Cerebellar cortex (tissue), 1 donor: ENCODE measurements at places on chromosomes 7 and 10.

GRCh38 chr7:113366122-113366521 is 247.8 kb upstream of the SMIM30 start:
- no peak for DNase-seq

DNA sequence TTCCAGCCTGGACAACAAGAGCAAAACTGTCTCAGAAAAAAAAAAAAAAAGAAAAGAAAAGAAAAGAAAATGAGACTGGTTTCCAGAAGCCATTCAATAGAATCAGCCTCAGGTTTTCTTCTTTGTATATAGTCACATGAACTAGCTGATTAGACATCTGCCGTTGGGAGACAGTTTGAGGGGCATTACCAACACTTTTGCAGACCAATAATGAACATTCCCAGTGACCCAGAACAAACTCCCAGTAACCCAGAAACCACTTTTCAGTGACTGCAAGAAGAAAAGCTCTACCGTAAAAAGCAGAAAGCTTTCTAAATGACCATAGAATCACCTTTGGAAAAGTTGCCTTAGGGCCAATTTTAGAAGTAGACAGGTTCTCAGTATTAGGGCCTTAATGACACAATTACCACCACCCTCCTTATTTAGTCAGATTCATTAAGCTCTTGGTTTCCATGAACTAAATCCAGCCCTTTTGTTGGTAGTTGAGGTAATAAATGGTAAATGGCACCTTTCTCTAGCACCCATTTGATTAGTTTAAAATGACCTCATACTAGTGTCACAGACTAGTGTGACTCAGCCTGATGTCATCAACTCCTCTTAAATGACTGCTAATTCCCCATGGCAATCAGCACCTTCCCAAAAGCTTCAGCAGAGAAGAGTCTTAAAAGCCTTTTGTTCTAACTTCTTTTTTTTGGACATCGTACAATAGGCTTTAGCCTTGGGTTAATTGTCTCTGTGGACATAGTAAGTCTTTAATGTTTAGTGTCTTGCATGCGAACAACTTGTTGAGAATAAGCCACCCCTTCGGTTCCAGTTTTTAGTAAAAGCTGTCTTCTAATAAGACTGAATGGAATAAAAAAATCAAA is 33.6 kb upstream of the XRCC2 start:
- DNase-seq = no peak

DNA sequence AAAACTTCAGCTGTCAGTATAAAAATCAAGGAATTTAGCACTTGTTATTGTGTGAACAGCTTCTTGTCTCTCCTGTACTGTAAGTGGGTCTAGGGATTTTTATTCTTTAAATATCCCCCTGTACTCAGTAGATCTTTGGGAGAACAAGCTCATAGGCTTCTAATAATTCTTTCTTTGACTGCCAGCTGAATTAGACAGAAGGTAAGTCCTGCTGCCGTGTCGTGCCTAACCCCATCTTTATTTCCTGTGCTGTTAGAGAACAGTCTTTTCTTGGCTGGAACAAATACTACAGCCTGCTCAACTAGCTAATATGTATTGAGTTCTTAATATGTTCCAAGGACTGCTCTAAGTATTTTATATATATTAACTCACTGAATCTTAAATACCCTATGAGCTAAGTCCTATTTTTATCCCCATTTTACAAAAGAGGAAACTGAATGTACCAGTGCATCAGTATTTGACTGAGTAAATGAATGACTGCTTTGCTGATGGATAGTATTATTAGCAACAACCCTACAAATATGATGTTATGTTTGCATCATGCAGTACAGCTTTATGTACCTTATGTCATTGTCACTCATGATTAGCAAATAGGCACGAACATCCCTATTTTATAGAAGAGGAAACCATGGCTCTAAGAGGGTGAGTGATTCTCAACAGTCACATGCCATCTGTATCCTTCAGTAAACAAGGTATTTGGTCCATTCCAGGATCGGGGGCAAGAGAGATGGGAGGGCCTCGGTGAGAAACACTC is 5.5 kb upstream of the DUSP5 start:
- peak; percentile 64 for DNase-seq

DNA sequence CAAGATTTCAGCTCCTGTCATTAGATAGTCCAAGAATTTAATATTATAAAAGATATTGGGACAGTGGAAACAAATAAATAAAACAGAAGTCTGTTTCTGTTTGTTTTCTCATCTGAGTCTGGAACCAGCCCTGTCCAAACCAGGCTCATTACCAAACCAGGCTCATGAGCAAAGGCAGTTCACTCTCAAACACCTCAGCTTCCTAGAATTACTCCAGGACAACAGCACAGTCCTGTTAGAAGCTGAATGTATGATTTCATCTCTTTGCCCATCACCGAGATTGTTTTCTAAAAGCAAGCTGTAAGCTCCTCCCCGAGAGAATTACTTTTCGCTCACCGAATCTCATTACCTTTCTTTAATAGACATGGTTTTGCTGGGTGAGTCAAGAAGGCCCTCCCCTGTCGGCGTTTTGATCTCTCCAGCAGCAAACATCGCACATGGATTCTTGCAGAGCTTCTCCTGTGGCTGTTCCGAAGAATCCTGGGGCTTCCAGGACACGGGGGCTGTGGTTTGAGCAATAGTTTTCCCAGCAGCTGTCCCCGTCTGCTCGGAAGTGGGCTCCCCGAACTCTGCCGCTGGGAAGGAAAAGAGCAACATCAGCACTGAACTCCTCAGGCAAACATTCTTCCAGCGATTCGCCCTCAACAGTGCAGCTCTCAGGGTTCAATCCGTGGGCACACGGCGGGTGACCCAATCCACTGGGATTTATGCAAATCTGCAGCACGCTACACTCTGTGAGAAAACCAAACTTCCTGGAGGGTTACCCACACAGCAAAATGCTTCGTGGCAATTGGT is 112.5 kb downstream of the SVIL start:
- DNase-seq = no peak

GRCh38 chr10:97319671-97320479 is 804 bp downstream of the FRAT1 start:
- DNase-seq = peak; percentile 44
